ENCODE measurements at places on chromosomes 11 and 22.

- DNase-seq = peak; percentile 41
These were observed 24.7 kb downstream of the PACSIN2 start for GRCh38 chr22:42990131-42990838.

DNA sequence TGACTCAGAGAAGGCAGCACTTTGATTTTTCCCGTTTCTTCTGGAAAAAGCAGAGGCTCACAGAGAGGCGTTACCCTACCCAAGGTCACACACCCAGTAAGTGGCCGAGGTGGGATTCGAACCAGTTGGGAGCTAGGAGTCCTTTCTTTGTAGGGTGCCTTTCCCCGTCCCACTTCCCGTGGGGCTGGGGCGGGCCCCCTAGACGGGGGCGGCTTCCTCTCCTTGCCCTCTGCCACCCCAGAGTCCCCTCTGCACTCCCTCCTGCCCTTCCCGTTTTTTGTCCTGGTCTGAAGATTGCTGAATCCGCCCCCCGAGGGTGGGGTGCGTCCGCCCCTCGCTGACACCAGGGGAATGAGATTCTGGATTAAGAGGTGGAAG is 747 bp downstream of the TPCN2 start:
- no peak for DNase-seq

DNA sequence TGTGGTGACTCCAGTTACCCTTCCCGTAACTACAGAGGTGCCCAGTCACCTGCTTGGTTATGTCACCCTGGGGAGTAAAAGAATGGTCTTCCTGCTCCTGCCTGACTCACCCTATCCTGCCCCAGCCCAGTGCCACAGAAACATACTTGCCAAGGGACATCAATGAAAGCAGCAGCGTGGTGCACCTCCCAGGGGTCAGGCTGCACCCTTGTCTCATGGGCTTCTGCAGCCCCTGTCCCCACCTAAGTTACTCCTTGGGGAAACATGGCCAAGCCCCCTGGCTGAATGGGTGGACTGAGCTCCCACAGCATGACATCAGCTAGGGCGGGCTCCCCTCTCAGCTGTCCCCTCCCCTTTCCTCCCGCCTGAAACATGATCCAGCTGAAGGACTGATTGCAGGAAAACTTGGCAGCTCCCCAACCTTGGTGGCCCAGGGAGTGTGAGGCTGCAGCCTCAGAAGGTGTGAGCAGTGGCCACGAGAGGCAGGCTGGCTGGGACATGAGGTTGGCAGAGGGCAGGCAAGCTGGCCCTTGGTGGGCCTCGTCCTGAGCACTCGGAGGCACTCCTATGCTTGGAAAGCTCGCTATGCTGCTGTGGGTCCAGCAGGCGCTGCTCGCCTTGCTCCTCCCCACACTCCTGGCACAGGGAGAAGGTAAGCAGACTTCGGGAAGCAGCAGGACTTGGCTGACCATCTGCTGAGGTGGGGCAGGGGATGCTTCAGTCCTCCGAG is at the start of gene HTR3A:
HTR3A (plus strand) TSS at position 368 of the 730 bp plus-strand sequence; CDS start at position 586, 218 bp downstream.
- DNase-seq = no peak

DNA sequence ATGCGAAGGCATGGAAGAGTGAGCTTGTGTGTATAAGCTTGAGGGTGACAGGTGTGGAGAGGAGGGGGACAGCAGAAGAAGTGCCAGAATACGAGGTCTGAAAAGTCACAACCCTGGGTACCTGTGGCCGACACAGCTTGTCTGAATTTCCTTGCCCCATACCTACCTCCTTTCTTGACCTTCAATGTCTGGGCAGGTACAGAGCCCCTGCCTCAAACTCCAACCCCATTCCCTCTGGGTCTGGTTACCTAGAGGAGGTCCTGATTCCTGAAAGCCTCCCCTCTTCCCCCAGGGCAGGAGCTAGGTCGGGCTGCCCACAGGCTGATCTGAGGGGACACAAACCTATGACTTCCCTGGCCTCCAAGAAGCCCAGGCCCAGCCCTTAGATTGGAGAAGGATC is 36.6 kb upstream of the FCHSD2 start:
- DNase-seq = no peak

DNA sequence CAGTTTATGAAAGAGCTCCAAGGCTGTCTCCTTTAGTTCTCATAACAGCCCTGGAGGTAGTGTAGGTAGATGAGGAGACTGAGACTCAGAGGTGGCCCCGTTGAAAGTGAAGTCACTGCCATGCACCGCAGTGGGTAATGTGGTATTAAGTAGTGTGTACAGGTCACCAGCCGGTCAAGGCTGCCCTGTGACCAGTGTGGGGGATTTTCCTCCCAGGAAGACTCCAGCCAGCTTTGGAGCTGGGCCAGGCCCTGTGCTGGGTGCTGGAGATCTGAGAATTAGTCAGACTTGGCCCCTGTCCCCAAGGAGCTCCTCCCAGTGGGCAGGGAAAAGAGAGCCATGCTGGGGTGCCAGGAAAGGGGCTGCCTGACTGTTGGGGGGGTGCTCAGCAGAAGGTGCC is 5.3 kb downstream of the OMP start:
- no peak for DNase-seq

- no peak for DNase-seq
These were observed 479.1 kb downstream of the OPCML start for GRCh38 chr11:133053124-133053776.

DNA sequence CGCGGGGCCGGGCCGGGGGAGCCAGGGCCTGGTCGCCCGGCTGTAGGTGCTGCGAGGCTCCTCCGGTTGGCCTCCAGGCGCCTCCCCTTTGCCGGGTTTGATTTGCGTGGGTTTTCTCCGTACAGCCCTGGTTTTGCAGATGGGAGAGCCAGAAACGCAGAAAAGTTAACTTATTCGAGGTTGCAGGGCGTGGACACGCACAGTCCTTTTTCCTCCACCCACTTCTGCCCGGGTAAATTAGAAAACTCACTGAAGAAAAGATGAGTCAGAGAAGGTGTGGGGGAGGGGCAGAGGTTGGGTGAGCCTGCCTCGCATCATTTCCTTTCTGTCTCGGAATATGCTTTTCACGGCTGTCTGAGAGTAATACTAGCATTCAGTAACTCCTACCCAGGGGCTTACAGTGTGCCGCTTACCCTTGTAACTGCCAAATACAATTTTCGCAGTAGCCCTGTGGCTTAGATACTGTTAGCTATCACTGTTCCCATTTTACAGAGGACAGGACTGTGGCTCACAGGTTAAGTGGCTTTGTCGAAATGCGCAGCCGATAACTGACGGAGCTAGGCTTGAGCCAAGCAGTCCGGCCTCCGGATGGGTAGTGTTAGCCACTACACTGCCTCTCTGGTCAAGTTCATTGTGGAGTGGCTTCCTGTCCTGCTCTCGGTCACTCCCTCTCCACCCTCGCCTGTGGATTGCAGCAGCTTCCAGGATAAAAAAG is 812 bp downstream of the FADD start:
- peak; percentile 61 for DNase-seq

DNA sequence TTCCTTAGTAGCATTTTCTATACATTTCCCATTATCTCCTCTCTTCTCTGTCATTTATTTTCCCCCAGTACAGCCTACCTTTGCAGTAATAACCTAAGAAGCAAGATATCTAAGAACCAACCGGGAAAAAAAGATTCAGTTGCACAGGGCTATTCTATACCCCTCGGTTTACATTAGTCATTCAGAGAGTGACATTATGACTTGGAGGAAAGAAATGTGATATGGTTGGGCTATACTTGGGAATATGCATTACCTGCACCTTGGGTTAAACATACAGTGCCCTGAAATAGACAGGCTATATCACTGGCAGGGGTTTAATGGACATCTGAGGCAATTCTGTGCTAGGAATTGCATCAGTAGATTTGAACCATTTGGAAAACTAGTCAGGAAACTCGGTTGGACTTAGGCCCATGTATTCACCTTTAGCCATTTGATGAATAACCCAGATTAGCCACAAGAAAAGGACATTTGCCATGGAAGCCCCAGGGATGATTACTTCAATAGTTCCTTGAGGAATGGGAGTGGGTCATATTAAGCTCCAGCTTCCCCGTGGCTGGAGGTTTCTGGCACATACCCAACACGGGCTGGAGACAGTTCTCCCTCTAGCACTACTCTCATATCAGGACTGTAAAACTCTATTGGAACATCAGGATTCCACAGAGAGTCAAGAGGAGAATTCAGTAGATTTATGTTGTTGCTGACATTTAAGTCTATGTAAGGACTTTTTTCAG is 973.2 kb downstream of the NTM start:
- DNase-seq = peak; percentile 6

DNA sequence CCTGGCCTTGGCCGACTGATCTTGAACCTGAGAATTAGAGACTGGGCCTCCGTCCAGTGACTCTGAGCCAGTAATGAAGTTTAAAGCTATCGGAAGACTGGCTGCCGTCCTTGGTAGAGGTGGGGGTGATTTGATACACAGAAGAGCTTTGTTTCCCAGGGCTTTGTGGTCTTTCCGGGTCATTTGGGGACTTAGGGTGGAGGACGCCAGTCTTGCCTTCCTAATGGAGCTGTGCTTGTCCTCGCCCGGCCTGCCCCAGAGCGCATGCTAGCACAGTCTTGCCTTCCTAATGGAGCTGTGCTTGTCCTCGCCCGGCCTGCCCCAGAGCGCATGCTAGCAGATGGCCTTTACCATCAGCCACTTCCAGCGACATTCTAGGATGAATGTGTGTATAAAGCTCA is 65.8 kb downstream of the ST3GAL4 start:
- no peak for DNase-seq

DNA sequence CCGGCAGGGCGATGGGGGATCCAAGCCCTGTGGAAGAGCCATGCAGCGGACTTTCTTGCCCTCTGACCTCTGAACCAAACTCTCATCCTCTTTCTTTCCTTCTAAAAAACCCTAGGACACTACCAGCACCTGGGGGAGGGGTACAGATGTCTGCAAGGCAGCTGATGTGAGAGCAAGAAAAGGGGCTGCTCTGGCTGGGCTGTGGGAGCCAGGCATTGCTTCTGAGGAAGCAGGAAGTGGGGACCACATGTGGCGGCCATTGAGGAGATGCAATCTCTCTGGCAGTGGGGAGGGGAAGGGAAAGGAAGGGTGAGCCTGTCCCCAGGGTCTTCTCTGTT is 36.0 kb downstream of the FAM83F start:
- DNase-seq = no peak

DNA sequence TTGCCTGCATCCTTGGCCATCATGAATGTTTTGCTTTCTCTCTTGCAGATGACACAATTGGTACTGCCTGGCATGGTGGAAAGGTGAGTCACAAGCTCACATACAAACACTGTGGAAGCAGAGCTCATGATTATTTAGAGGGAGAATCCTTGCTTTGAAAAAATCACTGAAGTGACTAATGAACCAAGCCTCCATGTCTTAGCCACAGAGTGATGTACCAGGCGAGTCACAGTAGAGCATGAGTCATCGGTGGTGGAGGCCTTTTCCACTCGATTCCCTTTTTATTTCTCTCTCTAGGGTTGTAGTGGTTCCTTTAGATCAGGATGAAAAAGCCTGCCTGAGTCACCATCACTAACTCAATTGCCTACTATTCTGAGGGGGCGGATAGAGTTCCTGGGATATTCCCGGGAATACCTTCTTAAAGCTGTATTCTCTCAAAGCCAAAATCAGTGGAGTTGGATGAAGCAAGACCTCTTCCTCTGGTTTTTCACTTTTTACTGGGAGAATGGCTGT is 49.6 kb upstream of the ALKBH3 start:
- peak; percentile 96 for DNase-seq

DNA sequence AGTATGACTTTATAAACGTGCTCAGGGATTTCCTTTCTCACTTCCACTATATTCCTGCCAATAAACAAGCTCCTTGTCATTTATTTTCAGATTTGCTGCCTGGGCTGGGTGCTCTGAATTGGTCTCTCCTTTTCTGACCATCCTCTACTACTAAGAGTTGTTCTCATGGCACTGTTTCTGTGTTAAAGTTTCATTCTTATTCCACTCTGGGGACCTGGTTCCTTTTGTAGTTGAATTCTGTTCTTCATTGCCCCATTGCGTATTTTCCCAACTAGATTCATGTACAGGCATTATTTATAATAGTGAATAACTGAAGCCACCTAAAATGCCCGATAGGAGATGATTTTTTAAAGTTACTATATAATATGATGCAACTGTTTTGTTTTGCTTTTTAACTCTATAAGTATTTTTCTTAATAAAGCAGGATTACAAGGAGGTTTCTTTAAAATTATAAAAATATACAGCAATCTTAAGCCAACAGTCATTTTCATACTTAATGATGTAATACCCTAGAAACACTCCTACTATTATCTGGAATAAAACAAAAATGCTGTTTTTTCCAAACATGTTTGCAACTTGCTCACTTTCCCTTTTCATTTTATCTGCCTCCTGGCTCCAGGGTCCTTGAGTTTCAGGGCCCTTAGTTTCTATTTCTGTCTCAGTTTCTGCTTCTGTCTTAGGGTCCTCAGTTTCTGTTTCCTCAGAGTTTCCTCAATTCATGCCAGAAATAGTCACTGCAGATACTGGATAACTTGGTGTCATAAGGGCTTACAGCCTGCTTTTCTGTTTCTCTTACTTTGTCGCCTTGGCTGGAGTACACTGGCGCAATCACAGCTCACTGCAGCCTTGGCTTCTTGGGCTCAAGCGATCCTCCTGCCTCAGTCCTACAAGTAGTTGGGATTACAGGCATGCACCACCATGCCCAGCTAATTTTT is 9.8 kb upstream of the FUT4 start:
- DNase-seq = no peak

DNA sequence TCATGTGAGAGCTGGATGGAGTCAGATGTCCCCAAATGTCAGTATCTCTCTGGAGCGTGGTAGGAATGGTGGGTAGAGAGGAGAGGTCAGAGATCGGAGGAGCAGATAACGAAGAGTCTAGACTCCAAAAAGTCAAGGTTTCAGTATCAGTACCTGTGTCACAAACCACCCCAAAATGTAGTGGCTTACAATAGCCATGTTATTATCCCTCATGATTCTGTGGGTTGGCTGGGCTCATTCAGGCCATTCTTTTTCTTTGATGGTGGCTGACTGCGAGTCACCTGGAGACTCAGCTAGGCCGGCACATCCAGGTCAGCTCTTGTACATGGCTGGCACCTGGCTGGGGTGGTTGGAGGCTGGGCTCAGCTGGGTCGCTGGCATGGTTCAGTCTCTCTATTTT is 7.3 kb upstream of the SSTR3 start:
- DNase-seq = no peak

GRCh38 chr11:74471668-74472429 is 4.5 kb upstream of the KCNE3 start:
- no peak for DNase-seq

- DNase-seq = no peak
These were observed 13.9 kb downstream of the CTNND1 start for GRCh38 chr11:57775491-57775890.

DNA sequence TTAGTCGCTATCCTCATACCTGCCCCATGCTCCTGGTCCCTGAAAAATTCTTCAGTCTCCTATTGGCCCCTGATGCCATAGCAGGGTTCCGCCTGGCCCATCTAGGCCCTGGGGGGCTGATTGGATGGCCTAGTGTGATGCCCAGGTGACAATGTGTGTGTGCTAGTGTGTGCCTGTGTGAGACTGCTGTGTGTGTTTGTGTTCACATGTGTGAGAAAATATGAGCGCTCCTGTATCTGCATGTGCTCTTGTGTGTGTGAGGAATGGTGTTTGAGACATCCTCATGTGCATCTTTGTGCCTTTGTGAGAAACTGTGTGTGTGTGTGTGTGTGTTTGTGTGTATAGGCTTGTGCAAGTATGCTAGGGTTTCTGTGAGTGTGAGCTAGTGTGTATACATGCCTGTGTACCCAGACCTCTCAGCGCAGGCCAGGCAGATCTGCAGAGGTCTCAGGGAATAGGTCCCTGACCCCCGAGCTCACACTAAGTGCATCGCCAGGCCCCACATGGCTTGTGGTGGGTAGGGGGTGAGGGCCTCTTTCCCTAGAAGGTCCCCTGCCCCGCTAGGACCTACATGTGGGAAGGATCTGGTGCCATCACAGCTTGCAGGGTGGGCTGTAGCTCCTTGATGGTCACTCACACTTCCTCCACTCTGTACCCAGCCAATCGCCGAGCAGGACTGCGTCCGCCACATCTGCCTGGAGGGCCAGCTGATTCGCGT is 64.6 kb downstream of the OTOG start:
- no peak for DNase-seq

- no peak for DNase-seq
These were observed 37.2 kb upstream of the GRAMD1B start for GRCh38 chr11:123392844-123393243.

All from fibroblast of skin of left biceps (primary cell).